ENCODE measurements at places on chromosomes 1 and 21. TPM values are rescaled to one million over a fixed set of nuclear protein-coding genes. Genes with fewer than 3 reads are reported as not detected.

- no peak for DNase-seq
Observed at GRCh38 chr1:64508629-64509028, 38.7 kb downstream of the CACHD1 start.

NUF2 gene
- 9.1 TPM for polyA plus RNA-seq

DNA sequence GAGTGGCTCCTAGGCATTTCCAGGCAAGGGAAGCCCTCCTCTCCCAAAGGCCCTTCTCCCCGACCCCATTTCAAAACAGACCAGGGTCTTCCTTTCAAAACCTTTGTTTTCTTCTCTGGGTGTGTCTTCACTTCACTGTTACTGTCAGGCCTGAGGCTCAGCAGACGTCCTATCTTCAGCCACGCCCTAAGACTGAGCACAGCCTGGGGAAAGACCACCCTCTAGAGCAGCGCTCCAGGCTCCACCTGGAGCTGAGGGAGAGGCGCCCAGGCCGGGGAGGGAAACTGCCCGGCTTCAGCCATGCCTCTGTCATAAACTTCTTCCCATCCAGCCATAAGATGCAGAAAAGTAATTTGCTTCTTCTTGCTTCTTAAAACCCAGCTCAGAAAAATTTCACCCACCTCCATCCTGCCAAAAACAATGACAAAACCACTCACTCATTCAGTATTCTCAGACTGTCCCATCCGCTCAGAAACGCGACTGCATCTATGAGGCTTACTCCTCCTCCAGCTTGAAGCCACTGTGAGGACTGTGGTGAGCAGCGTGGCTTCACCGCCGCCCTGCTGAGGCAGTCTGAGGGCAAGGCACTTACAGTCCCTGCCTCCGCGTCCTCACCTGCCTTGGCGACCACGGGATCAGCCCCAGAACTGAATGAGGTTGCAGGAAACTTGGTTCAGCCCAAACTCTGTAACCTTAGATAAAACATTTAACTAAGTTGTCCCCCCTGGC lies 36.1 kb downstream of the VN1R5 start:
- no peak for DNase-seq

GRCh38 chr1:10724511-10724910 lies 71.9 kb downstream of the CASZ1 start:
- no peak for DNase-seq

Measured in forelimb muscle (tissue), 1 donor.